ENCODE measurements at places on chromosomes 5 and 9.
A peak's percentile ranks its signal among the peaks of the same experiment; 100 is the strongest.

DNA sequence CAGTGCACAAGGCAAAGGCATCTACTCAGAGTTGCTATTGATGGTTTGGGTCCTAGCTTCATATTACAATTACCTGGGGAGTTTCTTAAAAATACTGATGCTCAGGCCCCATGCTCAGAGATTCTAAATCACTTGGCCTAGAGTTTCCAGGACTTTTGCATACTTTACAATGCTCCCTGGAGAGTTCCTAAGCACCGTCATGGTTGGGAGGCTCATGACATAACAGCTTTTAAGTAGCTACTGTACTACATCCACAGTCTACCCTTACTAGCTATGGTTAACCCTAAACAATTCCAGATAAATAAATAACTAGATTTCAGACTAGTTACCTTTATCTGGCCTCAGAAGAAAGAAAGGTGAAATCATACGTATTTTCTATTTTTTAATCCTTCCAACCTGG is 414.4 kb downstream of the PDE4D start:
- no peak for DNase-seq

DNA sequence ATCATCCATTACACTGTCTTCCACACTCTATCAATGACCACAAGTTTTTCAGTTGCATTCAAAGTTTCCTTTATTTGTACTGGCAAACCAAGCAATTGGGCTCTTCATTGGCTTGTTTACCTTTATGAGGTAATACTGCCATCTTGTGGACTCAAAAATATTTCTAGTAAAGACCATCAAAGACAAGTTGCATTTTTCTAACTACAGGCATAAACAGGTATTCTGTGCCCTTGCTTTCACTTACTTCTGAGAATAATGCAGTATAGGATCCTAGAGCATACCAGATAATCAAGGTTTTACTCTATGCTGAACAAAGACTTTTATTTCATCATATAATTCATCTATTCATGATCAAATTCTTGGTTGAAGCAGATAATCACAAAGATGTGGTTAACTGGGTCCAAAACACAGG is 173.7 kb upstream of the POU5F2 start:
- peak; percentile 70 for DNase-seq

- DNase-seq, result no peak
Observed at GRCh38 chr5:131649161-131649560, 14.1 kb upstream of the RAPGEF6 start.

- DNase-seq, result no peak
Observed at GRCh38 chr9:114404531-114404930, 16.7 kb upstream of the AKNA start.

DNA sequence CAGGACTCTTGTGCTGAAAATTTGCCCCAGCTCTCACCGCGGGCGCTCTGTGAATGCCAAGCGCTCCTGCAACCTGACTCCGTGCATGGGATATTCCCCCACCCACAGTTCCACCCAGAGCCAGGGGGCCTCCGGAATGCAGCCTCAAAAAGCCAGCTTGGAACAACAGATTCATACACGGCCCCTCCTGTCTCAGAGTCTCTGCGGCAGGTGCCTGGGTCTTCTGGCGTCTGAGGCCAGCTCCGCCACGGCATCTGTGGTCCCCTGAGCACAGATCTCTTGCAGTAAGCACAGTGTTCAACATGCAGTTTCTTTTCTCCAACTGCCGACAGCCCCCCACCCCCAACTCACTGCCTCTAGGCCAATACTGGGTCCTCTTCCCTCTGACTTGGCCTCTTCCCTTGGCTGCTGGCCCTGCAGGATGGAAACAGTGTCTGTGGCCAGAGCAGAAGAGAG is 355.7 kb upstream of the IRX2 start:
- DNase-seq, result no peak

DNA sequence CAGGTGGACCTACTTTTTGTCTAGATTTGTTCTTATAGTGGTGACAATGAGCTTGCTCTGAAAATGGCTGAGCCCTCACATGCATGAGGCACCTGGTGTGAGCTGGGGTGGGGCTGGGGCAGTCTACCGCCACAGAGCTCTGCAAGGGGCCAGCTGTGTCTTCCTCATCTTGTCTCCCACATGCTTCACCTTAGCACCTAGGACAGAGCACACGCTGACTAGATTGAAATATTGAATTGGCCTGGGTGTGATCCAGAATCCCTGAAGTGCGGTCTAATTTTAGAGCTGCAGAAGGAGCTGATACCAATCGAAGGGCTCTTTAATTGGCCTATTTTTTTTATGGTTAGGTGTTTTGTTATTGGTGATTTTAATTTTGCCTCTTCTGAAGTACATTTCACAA is 126.1 kb upstream of the NFIB start:
- no peak for DNase-seq

GRCh38 chr5:129378961-129379360 is 81.1 kb upstream of the ADAMTS19 start:
- DNase-seq, result no peak

DNA sequence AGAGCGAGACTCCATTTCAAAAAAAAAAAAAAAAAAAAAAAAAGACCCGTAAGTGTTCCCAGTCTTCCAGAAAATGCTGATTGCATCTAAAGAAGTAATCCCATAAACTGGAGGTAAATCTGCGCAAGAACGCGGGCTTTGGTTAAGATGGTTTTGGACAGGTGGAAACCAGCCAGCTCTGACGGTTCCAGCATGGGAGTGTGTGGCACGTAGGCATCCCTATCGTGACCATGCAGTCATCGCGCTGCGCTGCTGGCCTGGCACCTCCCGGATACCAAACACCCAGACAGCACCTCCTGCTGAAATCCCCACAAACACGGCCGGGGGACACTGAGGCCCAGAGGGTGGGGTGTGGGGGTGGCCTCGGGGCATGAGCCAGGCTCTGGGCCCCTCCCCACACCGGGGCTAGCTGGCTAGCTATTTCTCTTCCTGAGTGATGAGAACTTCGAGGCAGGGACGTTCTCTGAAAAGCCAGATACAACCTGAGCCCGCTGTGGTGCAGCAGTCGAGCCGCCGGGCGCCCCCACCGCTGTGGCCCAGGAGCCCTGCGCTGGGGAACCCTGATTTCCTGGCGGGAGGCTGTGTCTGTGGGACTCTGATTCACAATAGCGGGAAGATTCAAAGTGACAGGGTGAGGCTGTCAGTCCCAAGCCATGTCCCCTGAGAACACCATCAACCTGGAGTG is 32.2 kb upstream of the NOTCH1 start:
- DNase-seq, result no peak

- DNase-seq, result no peak
Observed at GRCh38 chr9:37870081-37870798, 33.7 kb downstream of the SLC25A51 start.

DNA sequence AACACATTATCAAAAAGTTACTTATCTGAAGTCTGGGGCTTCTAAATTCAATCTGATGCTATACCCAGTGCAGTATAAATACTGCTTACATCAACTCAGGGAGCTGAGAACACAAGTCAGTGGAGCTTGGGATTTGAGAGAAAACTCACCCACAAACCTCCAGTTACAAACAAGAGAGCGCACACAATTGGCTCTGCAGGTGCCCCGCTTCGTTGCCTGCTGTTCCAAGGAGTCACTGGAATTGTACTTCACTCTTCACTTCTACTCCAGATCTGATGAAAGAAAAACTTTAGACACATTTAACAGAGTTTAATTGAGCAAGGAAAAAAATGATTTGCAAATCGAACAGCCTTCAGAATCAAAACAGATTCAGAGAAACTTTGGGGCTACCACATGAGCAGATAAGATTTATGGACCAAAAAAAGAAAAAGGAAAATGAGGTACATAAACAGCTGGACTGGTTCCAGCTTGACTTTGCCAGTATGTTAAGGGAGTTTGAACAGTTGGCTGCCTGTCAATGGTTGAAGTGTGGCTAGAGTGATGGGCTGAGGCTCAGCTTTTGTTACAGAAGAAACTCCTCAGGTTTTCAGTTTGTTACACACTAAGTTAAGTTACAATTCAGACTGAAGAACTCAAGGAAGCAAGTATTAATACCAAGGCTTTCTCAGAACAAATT is 156.6 kb downstream of the AOPEP start:
- DNase-seq, result no peak

DNA sequence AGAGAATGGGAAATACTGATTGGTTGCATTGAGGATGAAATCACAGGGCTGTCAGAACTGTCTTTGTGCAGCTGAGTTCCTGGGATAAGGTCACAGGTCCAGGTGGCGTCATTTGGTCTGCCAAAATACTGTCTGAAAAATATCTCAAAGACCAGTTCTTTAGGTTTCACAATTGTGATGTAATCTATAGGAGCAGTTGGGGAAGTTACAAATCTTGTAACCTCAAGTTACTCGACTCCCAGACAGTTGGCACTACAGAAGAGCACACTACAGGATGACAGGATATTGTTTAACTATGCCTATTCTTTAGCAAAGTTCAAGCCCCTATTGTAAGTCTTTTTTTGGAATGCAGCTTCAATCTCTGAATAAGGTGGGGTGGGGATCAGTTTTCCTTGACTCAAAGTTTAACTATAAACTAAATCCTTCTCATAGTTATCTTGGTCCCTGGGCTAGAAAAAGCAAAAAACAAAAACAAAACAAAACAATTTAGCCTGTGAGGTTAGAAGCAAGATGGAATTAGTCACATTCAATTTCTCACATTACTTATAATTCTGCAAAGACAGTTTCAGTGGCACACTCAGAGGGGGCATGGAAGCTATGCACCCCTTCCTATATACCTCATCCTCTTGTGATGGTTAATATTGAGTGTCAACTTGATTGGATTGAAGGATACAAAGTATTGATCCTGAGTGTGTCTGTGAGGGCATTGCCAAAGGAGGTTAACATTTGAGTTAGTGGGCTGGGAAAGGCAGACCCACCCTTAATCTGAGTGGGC is 276.0 kb downstream of the AUH start:
- peak; percentile 19 for DNase-seq

DNA sequence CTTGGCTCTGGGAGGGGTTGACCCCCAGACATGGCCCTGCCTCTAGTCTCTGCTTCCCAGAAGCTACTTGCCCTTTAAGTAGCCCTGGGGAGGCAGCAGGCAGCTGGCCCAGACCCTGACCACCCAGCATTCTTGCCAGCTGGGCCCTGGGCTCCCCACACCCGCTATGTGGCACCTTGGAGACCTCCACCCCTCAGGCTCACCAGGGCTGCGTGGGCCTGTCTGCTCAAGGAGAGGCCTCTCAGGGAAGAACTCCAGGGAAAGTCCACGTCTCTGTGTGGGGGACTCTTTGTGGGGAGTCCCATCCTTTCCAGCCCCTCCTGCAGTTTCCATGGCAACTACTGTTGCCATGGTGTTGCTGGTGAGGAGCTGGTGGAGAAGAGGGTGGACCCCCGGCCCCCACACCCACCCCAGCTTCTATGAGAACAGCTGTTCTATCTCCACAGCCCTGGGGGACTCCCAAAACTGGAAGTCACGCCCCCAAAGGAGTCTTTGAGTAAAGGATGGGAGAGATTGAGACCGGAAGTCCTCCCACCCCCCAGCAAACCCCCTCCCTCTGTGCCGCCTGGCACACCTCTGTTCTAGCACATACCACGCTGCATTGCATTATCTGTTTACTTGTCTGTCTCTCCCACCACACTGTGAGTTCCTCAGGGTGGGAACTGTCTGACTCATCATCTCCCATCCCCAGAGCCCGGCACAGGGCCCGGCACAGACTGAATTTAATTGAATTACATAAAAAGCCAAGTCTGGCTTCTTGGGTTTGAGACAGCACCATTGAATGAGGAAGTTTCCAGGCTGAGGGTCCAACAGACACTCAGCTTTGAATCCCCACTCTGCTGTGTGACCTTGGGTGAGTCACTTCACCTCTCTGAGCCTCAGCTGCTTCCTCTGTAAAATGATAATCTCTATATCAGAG is 12.6 kb downstream of the DNM1 start:
- no peak for DNase-seq

GRCh38 chr5:143427122-143427735 is 23.7 kb upstream of the NR3C1 start:
- no peak for DNase-seq

DNA sequence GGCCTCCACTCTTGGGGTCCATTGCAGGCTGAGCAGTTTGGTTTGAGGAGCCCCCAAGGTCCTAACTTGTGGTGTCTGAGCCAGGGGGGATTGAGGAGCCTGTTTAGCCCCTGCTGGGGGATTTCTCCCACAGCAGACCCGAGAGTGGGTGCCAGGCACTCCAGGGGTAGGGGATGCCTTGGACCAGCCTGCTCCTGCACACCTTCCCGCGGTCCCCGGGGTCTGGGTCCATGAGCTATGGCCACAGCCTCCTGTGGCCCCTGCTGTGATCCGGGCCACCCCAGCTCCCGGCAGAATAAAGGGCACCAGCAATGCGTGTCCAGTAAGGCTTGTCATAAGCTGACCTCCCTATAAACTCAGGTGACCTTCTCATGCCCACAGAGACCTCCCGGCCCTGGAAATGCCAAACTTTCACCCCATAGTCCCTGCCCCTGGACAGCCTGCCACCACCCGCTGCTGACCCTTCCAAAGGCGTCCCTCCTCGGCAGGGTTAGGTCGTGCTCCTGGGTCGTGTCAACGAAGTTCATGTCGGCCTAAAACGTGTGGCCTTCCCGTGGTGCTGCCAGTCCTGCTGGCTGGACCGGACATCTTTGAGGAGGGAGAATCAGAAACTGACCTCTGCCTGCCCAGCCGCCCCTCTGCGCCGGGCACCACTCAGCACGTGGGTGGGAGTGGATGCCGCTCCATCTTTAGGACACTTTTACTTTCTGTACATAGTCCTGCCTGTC is 137.6 kb downstream of the MRPL36 start:
- no peak for DNase-seq

DNA sequence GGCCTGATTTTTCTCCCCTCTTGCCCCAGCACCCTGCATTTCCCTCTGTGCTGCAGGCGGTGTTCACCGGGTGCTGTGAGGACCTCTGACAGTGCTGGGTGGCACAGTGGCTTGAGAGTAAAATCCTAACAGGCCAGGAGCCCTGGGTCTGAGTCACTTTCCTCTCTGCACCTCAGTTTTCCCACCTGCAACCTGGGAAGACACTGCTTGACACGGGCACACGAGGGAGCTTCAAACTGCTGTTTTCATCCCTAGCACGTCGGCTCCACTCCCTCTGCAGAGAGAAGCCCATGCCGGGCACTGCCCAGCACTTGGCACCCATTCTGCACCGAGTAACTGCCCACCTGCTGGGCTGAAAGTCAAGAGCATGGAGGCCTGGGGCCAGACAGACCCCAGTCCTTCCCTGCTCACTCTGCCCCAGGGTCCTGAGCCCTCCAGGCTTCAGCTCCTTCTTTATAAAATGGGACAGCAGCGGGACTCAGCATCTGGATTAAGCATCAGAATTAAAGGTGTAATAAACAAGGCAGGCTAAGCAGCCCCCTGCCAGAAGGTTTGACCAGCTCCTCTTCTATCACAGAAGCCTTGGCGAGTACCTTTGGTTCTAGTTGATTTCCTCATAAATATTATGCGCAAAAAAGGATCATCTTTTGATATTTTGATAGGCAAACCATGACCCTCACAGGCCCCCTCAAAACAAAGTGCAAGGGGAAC is 5.2 kb downstream of the GFI1B start:
- peak; percentile 56 for DNase-seq

DNA sequence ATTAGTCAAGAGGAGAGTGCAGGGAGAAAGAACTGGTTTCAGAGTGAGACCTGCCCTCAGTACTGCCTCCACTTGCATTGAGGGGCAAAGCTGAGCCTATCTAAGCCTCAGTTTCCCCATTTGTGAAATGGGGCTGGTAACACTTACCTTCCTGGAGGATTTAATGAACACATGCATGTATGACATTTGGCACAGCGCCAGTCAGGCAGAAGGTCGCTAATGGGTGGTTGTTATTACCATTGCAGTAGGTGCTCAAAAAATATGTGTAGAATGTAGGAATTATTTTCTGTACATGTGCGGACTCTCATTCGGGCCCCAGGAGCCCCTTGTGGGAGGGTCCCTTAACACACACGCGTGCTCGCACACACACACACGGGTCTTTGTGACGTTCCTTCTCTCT is 10.9 kb downstream of the FAT2 start:
- no peak for DNase-seq

All from hematopoietic multipotent progenitor cell treated with erythropoietin and hydrocortisone succinate and interleukin-3 and kit ligand, for 8 days (in vitro differentiated cells).